Activated CD4-positive, alpha-beta T cell treated with anti-CD3 and anti-CD28 coated beads, Interleukin-2, Interleukin-4, amounts not matched to agents 100 ng/mL and 50 ng/mL, durations not matched to agents 16 hours and 8 hours (primary cell): ENCODE measurements at places on chromosomes 3 and 15.

DNA sequence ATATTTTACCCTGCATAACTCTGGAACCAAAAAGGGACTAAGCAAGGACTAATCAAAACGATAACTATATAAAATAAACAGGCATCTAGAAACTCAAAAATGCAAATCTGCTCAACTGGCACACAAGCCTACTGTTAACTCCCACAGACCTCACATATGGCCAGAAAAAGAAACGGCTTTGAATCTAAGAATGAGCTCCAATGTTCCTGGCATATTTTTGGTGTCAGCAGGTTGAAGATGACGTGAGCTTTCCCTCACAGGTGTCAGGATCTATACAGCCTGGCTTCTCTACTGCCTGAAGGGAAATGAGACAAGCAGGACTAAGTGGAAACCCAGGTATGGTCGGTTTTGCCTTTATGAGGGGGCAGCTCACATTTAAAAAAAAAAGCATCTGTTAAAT is 120.1 kb upstream of the SPATA12 start:
- no peak for DNase-seq

GRCh38 chr15:57297163-57297593 is 79.1 kb upstream of the CGNL1 start:
- DNase-seq = no peak

DNA sequence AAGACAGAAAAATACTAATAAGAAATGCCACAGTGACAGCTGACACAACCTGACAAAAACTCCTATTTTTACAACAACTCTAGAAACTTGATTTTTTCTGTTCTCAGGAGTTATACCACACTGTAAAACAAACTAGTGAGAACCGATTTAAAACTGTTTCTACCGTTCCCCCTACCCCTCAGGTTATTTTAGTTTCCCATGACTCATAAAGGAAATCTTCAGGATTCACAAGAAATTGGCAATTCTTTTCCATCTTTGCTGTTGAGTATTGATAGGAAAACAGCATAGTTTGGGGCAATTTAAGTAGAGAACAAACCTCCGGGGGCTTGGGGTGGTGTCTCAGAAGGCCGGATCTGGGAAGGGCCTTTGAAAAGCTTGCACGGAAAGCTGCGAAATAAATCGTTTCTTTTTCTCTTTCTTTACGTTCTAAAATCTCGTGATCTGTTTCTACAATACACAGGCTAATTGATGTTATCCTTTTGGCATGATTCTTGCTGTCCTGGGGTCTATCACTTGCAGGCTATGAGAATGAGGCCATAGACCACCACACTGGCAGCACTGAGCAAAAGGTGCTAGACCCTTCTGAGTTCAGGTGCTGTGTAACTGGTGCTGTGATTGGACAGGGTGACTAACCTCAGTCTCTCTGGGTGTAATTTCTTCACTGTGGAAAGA is 89.3 kb downstream of the LPP start:
- DNase-seq = no peak

DNA sequence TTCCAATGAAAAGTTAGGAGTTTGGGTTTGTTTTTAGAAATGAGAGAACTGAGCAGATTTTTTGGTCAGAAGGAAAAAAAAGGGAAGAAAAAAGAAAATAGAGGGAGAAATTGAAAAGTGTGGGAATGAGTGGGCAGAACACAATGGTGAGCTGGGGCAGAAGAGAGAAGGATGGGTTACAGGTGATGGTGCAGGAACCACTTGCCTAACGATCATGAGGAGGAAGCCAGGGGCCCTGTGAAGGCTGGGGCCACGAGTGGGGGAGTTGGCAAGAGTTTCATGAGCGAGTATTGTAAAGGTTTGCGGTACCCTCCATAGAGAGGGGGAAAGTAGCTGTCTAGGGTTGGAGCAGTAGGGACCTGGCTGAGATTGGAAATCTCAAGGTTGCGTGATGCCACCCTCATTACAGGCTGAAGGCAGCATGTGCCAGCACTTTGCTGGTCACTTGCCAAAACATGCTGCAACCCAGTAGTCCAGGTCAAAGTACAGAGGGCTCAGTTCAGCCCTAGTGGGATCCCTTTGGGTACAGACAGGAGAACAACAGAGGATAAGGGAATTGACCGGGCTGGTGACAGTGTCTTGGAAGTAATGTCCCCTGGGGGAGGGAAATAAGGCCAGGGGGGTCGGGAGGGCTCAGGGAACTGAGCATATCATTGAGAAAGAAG is 6.6 kb downstream of the IVD start:
- no peak for DNase-seq

DNA sequence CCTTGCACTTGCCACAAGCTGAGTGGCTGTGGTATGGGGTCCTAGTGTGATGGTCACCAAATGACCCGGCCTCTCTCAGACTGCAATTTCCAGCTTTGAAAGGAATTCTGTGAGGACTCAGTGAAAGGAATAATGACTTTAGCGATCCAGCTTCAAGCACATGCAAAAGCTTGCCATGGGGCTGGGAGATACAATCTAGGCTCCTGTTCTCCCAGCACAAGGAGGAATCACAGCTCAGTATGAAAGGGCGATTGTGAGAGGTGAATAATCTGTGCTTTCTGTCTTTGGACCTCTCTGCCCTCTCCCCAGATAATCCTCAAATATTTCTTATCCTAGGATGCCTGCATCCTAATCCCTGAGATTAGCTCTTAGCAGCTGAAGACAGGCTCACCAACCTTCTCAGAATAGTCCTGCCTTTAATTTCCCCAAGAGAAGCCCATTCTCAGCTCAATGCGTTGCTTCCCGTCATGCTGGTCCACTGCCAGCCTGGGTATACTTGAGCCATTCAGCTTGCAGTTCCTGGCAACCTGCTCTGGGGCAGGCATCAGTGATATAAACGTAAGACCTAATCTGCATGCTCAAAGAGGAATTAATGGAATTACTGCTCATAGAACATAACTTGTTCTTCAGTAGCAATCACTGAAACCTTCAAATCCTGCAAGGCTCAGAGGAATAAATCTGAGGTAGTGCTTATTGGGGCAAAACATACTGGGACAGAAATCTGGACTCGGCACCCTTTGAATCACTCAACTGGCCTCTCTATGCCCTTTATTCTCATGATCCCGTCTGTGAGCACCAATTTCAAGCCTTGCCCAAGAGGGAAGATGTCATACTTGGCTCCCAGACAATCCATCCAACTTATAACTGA is 15.1 kb downstream of the TLNRD1 start:
- DNase-seq = no peak

DNA sequence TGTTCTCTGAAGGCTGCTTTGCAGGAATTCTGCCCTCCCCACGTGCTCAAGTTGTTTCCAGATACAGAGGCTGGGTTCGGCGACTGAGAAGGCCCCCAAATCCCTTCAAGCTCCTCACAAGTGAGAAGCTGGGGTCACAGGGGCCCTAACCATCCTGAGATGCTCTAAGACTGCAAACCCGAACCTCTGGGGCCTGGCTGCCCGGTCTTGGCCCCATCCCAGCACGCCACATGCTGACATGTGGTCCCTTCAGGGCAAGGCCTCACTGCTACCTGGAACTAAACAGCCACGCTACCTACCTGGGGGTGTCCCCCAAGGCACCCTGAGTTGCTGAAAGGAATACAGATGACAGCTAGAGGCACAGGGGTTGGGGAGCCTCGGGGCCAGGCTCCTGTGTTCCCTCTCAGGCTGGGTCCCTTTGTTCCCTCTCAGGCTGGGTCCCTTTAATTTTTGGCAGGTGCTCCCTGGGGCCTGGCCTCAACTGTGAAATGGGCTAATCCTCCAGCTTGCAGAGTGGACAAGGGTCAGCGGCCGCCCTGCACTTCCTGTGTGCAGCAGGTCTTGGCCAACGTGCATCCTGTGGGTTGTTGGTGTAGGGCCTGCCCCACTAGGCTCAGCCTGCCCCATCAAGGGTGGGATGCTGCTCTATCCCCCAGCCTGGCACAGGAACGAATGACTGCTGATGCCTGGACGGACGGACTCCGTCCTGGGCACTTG is 32.5 kb downstream of the KLHL25 start:
- DNase-seq = no peak

DNA sequence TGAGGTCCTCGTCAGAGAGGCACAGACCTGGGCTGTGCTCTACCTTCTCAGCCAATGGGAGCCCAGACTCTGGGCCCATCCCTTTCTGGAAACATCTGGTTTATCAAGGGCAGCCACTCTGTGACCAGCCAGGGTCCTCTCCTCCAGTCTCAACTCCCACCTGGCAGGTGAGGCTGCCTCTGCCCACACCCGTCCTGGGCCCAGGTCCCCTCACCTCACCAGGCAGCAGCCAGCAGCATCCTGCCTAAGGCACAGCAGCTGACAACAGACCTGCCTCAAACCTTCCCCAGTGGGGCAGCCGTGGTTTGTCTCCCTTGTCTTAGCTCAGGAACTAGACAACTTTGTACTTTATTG is 8.7 kb upstream of the VIPR1 start:
- no peak for DNase-seq

- DNase-seq = peak; percentile 28
Observed at GRCh38 chr3:161371441-161372320, at the start of gene SPTSSB. Gene SPTSSB (minus strand): TSS chr3:161371517. CDS start chr3:161346323, 25,194 bp downstream.

DNA sequence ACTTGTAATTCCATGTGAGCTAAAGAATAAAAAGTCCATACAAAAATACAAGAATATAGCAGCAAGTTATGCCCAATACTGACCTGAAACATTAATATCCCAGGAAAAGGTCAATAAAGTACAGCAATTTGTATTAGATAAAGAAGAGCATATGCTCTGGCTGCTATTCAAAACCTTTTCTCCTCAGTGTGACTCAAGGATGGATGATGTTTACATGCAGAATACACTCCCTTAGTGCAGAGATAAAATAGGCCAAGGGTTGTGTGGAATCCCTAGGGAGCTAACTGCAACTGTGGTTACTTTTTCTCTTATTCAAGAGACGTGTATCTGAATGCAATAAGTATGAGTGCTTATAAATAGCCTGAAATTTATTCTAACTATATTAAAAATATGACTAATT is 78.7 kb downstream of the SLC9A9 start:
- no peak for DNase-seq

- DNase-seq = no peak
Observed at GRCh38 chr15:96410175-96411055, 79.9 kb downstream of the NR2F2 start.

DNA sequence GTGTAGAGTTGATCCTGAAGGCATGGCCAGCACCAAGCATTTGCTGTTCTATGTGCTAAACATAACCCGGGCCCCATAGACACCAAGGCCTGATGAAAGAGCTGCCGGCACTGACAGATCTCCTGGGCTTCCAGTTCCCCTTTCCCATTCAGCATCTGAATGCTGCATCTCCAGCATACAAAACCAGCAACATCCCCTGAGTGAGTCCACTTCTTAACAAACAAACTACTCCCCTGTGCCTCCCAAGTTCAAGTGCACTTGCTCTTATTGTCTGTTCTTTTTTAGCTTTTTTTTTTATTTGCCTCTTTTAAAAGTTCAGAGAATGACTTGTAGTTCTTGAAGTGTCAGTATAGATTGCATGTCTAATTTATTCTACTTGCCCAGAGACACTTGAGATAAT is 156.0 kb downstream of the EDEM1 start:
- DNase-seq = no peak

DNA sequence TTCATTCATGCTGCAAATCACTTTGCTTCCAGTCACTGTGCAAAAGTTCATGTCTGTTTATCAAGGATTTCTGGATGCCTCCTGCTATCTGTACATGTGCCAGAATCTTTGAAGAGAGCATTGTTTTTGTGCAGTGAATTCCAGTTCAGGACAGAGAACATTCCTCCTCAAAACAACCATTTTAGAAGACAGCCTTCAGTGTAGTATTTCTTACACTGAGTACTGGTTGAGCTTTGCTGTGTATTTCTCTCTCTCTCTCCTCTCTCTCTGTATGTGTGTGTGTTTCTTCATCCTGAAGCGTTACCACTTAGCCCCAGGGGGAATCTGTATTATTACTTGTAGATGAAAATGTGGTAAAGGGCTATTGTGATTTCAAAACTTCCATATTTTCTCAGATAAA is 123.8 kb upstream of the CHL1 start:
- DNase-seq = no peak

GRCh38 chr15:45456212-45457106 is 66.1 kb downstream of the SLC30A4 start:
- peak; percentile 89 for DNase-seq

DNA sequence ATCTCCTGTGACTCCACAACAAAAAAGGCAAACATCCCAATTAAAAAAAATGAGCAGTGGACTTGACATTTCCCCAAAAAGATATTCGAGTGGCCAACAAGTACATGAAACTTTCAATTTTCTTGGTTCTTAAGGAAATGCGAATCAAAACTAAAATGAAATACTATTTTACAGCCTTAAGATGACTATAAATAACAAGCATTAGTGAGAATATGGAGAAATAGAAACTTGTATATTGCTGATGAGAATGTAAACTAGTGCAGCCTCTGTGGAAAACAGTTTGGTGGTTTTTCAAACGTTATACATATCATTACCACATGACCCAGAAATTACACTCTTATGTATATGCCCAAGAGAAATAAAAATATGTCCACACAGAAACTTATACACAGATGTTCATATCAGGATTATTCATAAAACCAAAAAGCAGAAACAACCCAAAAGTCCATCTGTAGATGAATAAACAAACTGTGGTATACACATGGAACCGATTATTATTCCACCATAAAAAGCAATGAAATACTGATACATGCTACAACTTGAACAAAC is 153.2 kb upstream of the GPR149 start:
- no peak for DNase-seq

DNA sequence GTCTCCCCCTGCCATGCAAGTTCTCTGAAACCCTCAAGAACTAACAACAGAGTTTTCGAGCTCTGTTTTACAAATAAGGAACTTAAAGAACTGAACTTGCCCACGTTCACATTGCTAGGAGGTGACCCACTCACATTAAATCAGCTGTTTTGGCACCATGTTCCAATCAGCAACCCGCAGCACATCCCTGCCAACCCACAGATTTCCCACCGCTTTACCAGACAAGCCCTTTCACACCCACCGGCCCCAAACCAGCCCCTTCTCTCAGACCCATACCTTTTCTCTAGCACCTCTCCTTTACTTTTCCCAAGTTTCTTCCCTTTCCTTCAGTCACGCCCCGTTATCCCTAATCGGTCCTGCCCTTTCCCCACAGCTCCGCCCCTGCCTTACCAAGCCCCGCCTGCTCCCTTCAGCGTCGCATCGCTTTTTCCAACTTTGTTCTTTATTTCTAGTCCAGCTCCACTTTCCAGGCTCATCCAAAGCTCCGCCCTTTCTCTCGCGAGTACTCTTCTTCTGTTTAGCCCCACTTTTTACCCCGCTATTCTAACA is 804 bp upstream of the BRPF1 start:
- DNase-seq = no peak

- DNase-seq = no peak
Observed at GRCh38 chr15:80176443-80176842, 23.6 kb downstream of the FAH start.

DNA sequence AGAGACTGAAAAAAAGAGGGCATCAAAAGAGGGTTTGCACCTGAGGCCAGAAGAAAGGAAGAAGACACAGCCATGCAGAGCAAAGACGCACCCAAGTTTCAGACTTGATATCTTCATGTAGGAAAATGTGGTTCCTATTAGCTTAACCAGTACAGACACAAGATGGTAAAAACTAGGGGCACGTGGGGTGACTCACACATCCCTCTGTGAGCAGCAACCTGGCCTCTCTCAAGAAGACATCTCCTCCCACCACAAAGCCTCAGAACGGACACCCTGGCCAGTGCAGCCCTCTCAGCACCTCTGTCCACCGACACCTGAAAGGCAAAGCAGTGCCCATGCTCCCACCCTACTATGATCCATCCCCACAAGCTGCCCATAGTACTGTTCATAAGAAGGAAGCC is 33.3 kb downstream of the GLB1 start:
- DNase-seq = peak; percentile 80
